ENCODE measurements at places on chromosomes 2 and 18. TPM values are rescaled to one million over a fixed set of nuclear protein-coding genes. Genes with fewer than 3 reads are reported as not detected.

Gene TCF23
- total RNA-seq, result not detected

- DNase-seq, result no peak
Observed at GRCh38 chr2:157809212-157809611, 66.9 kb downstream of the ACVR1 start.

- no peak for DNase-seq
Observed at GRCh38 chr18:33946336-33946735, 278.4 kb downstream of the NOL4 start.

DNA sequence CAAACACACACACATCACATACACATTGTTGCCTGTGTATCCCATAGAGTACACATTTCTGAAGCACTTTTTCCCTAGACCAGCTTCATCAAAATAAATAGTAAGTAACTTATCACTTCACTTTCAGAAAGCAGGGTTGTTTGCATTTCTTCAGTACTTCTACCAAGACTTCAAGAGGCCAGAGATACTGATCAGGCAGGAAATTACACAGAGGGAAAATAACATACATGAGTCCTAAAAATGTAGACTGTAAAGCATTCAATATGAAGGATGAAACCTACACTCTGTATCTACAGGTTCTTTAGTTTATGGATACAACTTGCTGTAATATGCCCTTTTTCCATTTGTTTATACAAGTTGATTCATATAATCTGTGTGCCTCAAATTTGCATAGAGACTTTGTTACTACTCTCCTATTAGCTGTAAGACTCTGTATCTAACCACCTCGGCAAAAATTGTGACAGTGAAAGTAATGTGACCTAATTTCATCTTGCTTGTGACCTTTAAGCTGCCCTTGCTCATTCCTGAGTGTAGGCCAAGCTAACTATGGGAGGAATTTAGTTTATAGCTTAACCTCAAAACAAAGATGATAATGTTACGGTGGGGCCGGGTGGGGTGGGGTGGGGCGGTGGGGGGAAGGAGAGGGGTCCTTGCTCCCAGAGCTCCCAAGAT lies 228.9 kb upstream of the SPOPL start:
- DNase-seq, result no peak

- no peak for DNase-seq
Observed at GRCh38 chr2:21030983-21031968, 12.6 kb downstream of the APOB start.

Data from PC-3 (cell line).